Activated CD8-positive, alpha-beta T cell treated with anti-CD3 and anti-CD28 coated beads for 36 hours (primary cell): ENCODE measurements at places on chromosomes 2 and 18. TPM values are rescaled to one million over a fixed set of nuclear protein-coding genes. Genes with fewer than 3 reads are reported as not detected.

GRCh38 chr2:1609485-1610095 is 134.7 kb downstream of the PXDN start:
- H3K27ac ChIP-seq = no peak overlapping the region
- no peak for DNase-seq
- H3K4me1 ChIP-seq = no peaks in the 10 kb centered on the region
- no peak overlapping the region for H3K4me3 ChIP-seq
- H3K36me3 ChIP-seq = no peaks in the 10 kb centered on the region

DNA sequence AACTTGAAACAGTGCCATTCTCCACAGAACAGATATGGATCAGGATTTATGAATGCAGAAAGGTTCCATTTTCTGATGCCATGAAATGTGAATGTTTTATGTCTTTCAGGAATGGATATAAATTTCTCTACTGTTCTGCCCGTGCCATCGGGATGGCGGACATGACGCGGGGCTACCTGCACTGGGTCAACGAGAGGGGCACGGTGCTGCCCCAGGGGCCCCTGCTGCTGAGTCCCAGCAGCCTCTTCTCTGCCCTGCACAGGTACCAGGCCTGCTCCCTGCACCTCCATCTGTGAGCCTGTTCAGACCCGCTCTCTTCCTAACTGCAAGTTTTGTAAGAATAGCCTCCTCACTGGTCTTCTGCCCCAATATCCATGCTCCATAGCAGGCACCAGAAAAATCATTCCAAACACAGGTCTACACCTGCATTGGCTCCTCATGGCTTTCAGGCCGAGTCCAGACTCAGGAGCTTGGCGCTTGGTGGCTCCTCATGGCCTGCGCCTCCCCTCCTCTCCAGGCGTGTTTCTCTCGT is 68.6 kb downstream of the LPIN1 start:
- no peak for DNase-seq
- H3K27me3 ChIP-seq = no peaks in the 10 kb centered on the region
- H3K27ac ChIP-seq = no peak overlapping the region
- H3K36me3 ChIP-seq = peaks cover 59% of the 10 kb centered on the region
- no peaks in the 10 kb centered on the region for H3K4me1 ChIP-seq

- peak overlapping the region; percentile 31 for H3K27ac ChIP-seq
- DNase-seq = peak; percentile 26
- no peak overlapping the region for H3K4me3 ChIP-seq
- no peaks in the 10 kb centered on the region for H3K27me3 ChIP-seq
- H3K36me3 ChIP-seq = peaks cover 2% of the 10 kb centered on the region
Measured at GRCh38 chr2:64062840-64063239, 43.6 kb upstream of the VPS54 start.

DNA sequence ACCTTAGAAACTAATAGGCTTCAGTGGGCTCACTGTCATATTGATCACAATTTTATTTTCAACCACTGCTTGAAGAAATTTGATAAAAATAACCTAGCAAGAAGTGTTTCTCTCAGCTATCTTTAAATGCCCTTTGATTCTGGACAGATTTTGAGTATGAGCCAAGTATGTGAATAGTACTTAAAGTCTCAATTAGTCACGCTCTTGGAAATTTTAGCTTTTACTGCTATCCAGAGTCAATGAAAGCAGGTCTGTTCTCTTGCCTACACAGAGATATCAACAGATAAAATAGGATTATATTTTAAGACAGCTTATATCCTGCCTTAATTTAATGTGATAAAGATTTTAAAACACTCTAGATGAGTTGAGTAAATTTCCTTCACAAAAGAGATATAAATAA is 337.3 kb downstream of the CBLN2 start:
- no peaks in the 10 kb centered on the region for H3K27me3 ChIP-seq
- no peaks in the 10 kb centered on the region for H3K36me3 ChIP-seq
- H3K4me3 ChIP-seq = no peak overlapping the region
- no peak overlapping the region for H3K27ac ChIP-seq
- DNase-seq = no peak

DNA sequence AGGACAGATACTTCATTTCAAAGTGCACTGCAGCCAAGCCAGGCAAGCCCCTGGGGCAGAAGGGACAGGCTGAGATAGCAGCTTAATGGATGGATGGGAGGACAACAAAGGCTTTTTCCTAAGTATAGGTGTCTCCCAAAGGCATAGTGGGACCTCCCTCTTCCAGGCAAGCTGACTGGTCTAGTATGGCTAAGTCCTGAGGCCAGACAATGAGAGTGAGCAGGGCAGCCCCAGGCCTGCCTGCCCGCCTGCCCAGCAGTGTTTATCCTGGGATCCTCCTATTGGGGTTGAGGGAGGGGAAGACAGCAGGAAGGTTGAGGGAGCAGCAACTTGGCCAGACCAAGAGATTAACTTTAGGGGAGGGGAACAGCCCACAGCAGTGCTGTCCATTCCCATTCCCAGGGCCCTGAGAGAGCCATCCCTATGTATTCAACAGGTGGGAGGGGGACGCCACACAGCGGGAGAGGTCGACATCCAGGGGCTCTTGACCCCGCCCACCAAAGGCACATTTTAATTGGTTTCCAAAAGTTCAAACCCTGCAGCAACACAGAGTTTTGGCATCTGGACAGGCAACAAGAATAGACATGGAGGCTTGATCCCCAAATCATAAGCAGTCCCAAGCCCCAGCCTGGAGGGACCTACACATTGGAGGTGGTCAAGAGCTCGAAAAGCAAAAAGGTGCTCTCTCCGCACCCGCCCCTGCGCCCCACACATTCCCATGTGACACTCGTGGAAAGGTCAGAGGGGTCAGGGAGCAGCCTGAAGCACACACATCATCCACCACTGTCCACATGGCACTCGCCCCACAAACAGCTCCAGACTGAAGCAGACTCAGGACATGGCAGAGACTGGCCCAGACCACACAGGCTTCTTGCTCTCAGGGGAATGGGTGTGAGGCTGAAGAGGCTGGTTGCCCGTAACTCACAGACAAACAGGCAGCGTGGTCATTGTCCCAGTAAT is 2.9 kb upstream of the SFXN5 start:
- H3K36me3 ChIP-seq = no peaks in the 10 kb centered on the region
- H3K27ac ChIP-seq = no peak overlapping the region
- H3K27me3 ChIP-seq = no peaks in the 10 kb centered on the region
- DNase-seq = no peak
- H3K4me3 ChIP-seq = no peak overlapping the region

GRCh38 chr2:16570516-16570915 is 95.1 kb downstream of the CYRIA start:
- no peaks in the 10 kb centered on the region for H3K36me3 ChIP-seq
- DNase-seq = no peak
- H3K27ac ChIP-seq = no peak overlapping the region

DNA sequence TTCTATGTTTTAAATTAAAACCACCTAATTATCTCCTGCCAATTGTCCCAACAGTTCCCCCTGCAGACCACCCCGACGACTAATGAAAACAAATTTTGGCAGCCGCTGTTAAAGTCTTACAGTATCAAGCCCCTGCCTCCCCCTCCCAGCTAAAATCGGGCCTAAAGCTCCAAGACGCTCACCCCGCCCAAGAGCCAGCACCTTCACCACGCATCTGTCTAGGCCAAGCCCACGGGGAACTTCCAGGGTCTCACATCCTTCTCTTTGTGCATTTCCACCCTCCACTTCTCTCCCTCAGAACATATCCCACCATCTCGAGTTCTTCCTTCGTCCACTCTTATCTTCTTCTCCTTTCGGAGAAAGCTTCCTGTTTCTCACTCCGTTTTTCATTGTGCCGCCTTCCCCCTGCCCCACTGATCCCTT is 445 bp downstream of the PRPF40A start:
- H3K4me1 ChIP-seq = peaks cover 52% of the 10 kb centered on the region
- H3K4me3 ChIP-seq = peak overlapping the region; percentile 100
- H3K27me3 ChIP-seq = no peaks in the 10 kb centered on the region
- peak; percentile 51 for DNase-seq

DNA sequence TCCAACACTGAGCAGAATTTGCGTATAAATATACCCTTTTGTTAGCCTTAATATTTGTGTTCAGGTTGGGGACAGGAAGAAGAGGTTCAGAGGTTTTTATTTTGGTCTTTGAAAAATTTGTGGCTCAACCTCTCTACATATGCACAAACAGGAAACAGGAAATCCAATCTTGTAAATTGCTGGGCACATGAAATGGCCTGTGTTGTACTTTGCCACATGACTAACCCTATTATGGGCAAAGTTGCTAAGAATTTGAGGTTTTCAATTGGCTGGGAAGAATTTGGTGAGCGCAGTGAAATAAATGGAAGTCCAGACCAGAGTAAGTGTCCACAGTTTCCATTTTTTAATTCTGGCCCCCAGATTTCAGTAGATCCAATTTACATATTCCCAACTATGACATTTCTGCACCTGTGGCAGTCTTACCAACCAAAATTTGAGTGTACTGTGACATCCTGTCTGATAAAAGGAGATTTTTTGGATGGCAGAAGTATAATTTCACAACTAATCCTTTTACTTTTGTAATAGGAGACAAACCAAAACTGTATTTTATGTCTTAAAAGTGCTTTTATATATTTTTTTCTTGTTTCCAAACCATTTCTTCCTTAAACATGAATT is 63.6 kb downstream of the COX7A2L start:
- H3K4me3 ChIP-seq = no peak overlapping the region
- DNase-seq = peak; percentile 4
- H3K36me3 ChIP-seq = peaks cover 70% of the 10 kb centered on the region
- peak overlapping the region; percentile 83 for H3K27ac ChIP-seq

GRCh38 chr2:13030606-13031005 is 313.9 kb downstream of the TRIB2 start:
- H3K4me3 ChIP-seq = no peak overlapping the region
- H3K36me3 ChIP-seq = no peaks in the 10 kb centered on the region
- DNase-seq = no peak
- H3K27me3 ChIP-seq = peaks cover 22% of the 10 kb centered on the region
- no peaks in the 10 kb centered on the region for H3K4me1 ChIP-seq

- H3K4me1 ChIP-seq = no peaks in the 10 kb centered on the region
- H3K36me3 ChIP-seq = no peaks in the 10 kb centered on the region
- H3K27ac ChIP-seq = no peak overlapping the region
- DNase-seq = no peak
Measured at GRCh38 chr18:47701134-47701533, 229.3 kb downstream of the SMAD2 start.

- H3K4me1 ChIP-seq = no peaks in the 10 kb centered on the region
- DNase-seq = no peak
- no peak overlapping the region for H3K27ac ChIP-seq
- no peaks in the 10 kb centered on the region for H3K36me3 ChIP-seq
Measured at GRCh38 chr2:221477714-221478484, 94.2 kb downstream of the EPHA4 start.

- H3K27ac ChIP-seq = no peak overlapping the region
- no peaks in the 10 kb centered on the region for H3K4me1 ChIP-seq
- H3K36me3 ChIP-seq = peaks cover 4% of the 10 kb centered on the region
- H3K27me3 ChIP-seq = no peaks in the 10 kb centered on the region
- no peak for DNase-seq
Measured at GRCh38 chr2:32310577-32310976, 32.9 kb downstream of the YIPF4 start.

DNA sequence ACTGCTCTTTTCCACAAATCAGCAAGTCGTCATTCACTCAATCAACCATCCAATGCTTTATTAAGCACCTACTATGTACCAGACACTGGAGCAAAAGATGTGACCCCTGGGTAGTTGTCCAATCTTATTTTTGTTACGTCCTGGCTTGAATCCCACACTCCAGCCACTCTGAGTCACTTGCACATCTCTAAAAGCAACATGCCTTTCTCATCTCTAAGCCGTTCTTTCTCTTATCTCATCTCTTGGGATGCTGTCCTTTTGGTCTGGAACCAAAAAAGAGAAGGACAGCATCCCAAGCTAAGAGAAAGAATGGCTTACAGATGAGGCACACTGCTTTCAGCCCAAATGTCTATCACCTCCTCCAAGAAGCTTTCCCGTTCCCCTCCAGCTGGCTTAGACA is 58.8 kb downstream of the RNF152 start:
- peaks cover 7% of the 10 kb centered on the region for H3K27me3 ChIP-seq
- peaks cover 17% of the 10 kb centered on the region for H3K4me1 ChIP-seq
- no peaks in the 10 kb centered on the region for H3K36me3 ChIP-seq
- no peak overlapping the region for H3K27ac ChIP-seq
- no peak for DNase-seq

DNA sequence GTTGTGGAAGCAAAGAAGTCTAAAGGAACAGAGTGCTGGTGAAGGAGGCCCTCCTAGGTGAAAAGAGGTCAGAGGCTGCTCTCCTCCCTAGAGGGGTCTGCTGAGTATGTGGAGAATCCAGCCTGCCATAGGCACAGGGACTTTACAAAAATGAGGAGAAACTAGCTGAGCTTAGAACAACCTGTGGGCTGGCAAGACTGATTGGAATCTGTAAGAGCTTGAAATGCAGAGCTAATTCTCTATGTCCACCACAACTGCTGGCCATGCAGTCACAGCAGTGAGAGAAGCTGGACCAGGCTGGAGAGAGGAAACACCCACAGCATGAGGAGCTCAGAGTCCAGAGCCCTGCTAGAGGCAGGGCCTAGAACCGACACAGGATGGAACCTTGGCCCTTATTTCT is 251.0 kb upstream of the MGAT5 start:
- no peaks in the 10 kb centered on the region for H3K36me3 ChIP-seq
- H3K4me3 ChIP-seq = no peak overlapping the region
- no peaks in the 10 kb centered on the region for H3K4me1 ChIP-seq
- peaks cover 17% of the 10 kb centered on the region for H3K27me3 ChIP-seq
- DNase-seq = no peak

- DNase-seq = no peak
- no peak overlapping the region for H3K4me3 ChIP-seq
- no peak overlapping the region for H3K27ac ChIP-seq
- H3K36me3 ChIP-seq = no peaks in the 10 kb centered on the region
Measured at GRCh38 chr18:45166836-45167551, 448.3 kb upstream of the SLC14A2 start.

GRCh38 chr2:204472375-204472774 is 72.9 kb upstream of the PARD3B start:
- H3K27ac ChIP-seq = no peak overlapping the region
- H3K4me1 ChIP-seq = no peaks in the 10 kb centered on the region
- H3K36me3 ChIP-seq = no peaks in the 10 kb centered on the region

DNA sequence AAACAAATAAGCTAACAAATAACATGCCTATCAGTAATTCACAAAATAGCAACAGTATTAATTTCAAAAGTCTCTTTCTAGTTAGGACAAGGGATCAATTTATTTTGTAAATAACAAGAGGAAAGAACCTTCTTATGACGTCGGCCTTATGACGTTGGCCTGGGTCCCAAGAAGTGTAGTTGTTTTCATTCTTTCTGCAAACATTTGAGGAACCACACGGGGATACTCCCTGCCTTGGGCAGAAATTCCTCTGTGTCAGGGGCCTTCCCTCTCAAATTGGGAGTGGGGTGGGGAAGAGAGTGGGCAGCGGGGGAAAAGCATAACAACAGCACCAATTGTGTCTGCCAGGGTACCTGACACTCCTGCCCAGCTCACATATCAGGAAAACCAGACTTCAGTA is 1.3 kb downstream of the CCDC68 start:
- DNase-seq = no peak
- no peak overlapping the region for H3K4me3 ChIP-seq
- H3K27ac ChIP-seq = no peak overlapping the region
- peaks cover 38% of the 10 kb centered on the region for H3K27me3 ChIP-seq

MRPL44 gene
- 40.4 TPM for total RNA-seq

CFAP65 gene
- not detected for total RNA-seq

PLA2R1 gene
- total RNA-seq = not detected

CYRIA gene
- 0.72 TPM for total RNA-seq
